M059J (cell line): ENCODE measurements at places on chromosomes 5 and 9.

DNA sequence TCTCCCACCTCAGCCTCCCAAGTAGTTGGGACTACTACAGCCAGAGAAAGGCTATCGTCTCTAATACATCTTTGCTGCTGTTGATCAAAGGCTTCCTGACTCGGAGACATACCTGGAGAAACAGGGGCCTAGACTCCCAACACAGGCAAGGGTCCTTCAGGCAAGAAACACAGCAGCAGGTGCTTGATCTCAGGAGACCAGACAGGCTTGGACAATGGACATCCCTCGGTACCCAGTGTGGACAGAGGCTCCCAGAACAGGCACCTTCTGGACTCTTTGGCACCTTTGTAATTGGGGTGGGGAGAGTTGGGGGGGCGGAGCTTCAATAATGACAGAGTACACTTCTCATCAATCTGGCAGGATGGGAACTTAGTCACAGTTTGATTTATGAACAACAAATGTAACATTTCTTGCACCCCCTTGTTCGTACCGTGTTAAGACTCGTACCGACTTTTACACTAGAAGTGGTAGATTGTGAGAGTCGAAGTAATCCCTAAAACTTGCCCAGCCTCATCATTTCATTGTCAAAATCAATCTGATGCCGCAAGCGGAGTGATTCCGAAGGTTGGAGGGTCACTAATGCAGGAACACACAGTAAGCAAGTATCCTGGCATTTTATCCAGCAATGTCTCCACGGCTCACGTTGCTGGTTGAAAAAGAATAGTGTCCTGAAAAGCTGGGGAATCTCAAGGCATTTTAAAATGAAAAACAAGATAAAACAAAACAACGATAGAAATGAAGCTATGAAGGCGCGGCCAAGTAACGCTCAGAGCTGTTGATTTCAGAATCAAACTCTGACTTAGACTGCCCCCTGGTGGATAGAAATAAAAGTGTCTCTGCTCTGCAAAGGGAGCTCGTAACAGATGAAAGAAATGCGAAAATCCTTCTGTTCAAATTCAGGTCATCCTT is 46.4 kb upstream of the STK32A start:
- DNase-seq = peak; percentile 68

DNA sequence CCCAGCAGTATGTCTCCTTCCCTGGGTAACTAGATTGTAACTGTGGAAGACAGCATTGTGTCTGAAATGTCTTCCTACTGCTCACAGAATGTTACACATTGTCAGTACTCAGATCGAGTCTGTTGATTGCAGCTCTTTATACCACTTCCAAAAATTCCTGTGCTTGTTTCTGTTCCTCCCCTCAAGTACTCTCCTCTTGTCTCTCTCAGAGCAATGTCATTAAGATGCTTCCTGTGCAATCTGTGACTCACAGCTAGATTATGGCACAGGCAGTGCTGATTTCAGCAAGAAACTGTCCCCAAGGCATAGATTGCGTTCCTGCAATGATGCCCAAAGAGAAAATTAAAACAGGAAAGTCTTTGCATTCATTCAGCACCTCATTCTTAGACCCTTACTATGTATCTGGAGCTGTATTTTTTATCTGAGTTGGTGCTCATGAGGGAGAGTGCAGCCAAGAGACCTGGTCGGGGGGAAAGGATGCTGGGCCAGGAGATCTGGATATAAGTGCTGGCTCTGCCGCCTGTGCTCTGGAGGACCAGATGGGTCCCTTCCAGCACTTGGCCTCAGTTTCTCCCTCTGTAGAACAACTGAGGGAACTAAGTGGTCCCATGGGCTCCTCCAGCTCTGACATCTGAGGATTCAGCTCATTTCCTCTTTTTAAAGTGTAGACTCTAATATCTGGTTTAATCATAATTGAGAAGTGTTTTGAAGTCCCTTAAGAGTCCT is 40.8 kb upstream of the GNPDA1 start:
- DNase-seq = peak; percentile 84

DNA sequence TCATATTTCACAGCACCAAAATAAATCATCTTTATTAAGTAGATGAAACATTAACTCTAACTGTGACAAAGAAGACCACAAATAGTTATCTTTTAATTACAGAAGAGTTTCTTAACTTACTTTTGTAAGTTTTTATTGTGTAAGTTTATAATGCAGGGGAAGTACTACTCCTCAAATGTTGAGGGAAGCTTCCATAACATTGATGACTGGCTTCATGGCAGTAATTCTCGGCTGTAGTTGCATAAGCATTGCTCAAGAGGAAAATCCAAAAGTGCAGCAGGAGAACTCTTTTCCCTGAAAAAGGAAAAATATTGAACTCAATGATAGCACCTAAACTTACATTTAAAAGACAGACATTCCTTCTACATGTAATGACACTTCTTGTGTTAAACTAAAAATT is 4.6 kb downstream of the TSLP start:
- DNase-seq = no peak

GRCh38 chr5:60521376-60522291 is 178.3 kb downstream of the DEPDC1B start:
- peak; percentile 33 for DNase-seq

GRCh38 chr5:171311322-171312077 is 2.5 kb downstream of the TLX3 start:
- DNase-seq = peak; percentile 32

DNA sequence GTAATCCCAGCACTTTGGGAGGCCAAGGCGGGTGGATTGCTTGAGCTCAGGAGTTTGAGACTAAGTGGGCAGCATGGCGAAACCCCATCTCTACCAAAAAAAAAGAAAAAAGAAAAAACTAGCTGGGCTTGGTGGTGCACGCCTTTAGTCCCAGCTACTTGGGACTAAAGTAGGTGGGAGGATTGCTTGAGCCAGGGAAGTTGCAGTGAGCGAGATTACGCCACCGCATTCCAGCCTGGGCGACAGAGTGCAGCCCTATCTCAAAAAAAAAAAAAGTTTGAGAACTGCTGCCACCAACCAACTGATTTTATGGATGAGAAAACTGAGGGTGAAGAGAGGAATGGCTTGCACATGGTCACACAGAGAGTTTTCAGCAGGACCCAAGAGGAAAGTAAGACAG is 175.1 kb downstream of the DOCK8 start:
- no peak for DNase-seq

- no peak for DNase-seq
Observed at GRCh38 chr5:147508711-147509040, 1.2 kb downstream of the DPYSL3 start.

GRCh38 chr5:171258737-171259415 is 50.2 kb upstream of the TLX3 start:
- DNase-seq = no peak

DNA sequence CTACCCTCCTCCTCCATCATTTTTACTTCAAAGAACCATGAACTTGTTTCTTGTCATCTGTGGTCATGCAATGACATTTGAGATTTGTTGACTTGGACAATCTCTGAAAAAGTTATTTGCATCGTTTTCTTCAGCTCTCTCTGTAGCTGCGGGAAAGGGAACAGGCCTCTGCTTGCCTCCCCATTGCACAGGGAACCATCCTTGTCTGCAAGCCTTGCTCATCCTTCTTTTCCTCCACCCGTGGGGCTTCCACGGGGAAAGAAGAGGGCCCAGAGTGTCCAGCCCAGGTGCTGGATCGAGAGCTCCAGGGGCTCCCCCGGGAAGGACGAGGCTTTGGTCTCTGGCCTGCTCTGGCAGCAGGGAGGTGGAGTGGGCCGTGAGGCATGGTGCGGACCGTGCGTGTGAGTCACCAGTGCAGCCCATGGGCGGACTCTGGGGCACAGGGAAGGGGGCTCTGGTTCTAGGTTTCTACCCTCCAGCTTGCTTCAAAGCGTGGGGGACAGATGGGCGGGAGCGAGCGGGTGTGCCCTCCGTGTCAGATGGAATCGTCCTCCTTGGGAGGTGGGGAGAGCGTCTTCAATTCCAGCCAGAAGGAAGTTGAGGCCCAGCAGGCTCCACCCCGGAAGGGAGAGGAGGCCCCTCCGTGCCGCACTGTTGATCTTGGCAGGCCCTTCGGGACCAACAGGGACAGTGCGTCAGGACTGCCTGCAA is 6.0 kb upstream of the IRX4 start:
- DNase-seq = no peak

DNA sequence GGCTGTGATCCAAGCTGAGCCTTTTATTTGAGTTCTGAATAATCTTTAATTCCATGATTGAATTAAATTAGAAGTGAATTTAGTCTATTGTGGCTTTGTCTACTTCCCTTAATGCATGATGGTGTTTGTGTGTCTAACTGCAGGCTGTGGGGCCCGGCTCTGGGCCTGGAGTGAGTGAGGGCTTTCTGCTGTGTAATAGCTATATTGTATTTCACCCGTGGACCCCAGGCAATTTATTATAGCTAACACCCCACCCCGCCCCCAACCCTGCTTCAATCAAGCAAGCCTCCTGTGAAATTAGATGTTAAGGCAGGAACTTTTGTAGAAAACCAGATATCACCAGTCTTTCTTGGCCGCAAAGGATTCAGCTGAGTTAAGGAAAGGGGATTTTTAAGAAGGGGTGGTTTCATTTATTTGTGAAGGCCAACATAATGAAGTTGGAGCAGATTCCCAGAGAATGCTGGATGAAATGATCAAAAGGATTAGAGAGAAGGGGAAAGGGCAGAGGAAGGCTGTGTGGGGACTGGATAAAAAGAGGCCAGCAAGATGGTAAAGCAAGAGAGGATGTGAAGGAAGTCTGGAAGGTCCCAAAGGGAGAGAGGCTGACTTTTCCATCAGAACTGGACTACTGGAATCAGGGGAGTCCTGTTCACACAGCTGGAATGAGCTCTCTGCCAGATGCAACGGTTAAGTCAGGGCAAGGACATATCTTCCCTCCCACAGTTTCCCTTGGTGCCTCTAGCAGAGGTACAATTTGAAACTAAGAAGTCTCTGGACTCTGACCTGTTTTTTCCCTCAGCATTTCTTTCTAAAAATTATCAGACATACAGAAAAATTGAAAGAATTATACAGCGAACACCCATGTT is 125.3 kb upstream of the SAP30L start:
- no peak for DNase-seq

DNA sequence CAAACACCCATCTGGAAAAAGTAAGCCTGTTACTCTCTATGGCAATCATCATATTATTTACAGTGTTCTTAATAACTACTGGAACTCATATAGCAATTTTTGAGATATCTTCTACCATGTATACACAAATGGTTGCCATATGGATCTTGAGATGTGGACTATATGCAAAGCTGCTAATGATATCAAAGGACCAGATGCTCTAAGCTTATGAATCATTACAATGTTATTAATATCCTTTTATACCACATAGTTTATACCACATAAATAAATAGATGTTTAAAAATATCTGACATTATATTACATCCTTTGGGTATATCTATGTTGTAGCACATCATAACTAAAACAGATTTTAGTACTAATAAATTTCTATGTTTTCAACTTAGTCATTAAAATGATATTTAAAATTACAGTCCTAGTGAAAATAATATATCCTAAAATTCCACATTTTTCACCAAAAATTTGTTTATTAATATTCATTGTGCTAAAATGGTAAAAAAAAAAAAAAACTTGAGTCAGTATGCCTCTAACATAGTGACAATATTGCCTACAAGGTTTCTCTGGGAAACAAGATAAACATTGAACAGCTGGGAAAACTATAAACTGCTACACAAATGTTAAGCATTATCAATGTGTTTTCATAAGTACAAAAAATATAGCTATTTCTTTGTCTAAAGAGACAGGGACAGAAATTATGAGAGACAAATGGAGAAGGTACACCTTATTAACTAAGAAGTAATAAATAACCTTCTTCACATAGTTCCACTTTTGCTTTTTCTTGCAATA is 85.5 kb downstream of the DTWD2 start:
- DNase-seq = no peak

DNA sequence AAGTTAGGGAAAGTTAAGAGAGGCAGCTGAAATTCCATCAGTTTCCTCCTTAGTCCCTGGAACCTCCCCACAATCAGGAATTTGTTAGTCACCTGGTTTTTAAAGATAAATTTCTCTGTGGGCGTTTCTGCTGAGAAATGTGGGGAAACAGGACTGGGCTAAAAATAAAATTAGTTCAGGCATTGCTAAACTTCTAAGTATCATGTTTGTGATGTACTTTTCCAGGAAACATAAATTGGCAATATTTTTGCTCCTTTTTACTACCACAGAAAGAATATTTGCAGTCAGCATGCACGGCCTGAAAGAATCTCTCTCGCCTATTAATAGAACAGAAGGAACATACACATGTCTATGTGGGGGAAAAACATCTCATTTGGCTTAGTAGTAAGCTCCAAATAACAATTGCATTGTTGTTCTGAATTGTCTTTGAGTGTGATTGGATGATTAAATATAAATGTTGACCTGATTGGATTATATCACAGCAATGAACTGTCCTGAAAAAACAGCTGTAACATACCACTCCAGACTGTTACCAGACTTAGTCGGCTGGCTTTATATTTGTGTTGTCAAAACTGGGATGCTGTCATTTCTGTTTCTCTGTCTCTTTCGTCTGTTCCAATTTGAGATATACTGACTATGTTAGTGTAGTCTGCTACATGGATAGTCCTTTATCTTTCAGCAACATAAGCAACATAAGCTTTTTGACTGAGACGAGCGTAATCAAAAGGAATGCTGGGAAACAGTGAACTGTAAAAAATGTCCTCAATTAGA is 12.9 kb downstream of the TJP2 start:
- DNase-seq = peak; percentile 41

GRCh38 chr9:17782430-17783149 is 203.7 kb downstream of the SH3GL2 start:
- DNase-seq = peak; percentile 36

DNA sequence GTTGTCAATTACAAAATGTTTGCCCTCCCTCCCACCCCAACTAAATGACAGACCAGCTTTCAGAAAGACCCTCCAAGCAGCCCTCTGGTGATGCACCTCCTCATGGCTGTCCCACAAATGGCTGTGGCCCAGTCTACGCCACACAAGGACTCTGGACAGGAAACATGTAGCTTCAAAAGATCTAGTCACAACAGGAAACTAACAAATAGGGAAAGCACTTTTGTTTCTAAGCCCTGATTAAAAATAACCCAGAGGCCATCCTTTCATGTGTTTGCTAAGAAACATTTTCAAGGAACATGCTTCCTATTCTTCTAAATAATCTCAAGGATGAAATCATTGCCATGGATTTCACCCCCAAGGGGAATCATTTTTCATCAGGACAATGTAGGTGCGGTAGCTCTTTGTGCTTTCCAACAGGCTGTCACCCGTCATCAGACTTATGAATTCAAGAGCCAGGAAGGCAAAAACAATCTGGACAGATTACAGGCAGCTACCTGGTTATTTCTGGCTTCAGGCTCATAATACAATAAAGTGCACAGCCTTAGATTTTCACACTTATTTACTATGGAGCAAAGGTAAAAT is 20.1 kb downstream of the PCSK1 start:
- DNase-seq = no peak

DNA sequence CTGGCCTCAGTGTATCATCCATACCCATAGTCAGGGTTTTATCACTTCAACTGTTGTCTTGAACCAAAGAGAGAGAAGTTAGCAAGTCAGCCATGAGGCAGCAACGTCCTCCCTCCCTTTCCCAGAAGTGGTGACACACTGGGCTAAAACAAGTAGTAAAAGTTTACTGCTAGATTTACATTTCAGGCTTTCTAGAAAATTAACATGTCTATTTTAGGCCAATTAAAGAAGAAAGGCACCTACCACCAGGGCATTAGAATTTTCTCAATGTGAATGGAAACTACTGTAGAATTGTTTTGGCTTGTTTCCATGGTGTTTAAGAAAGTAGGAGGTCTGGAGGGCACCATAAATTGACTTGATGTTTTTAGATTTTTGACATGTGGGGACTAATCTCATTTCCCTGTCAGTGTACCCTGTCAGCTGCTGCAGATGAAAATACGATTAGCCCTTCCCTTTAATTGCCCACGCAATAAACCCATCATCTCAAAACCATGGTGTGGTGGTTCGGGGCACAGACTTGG is 121.8 kb upstream of the ELL2 start:
- peak; percentile 88 for DNase-seq

- DNase-seq = no peak
Observed at GRCh38 chr9:27176971-27177370, 67.9 kb downstream of the TEK start.
